Pulmonary artery endothelial cell (primary cell): ENCODE measurements at places on chromosomes 6 and 20. TPM values are rescaled to one million over a fixed set of nuclear protein-coding genes. Genes with fewer than 3 reads are reported as not detected.

Gene FAM50B
- 8.7 and 18.9 TPM in 2 replicates for total RNA-seq

Gene SS18L1
- total RNA-seq: 9.7 and 14.2 TPM in 2 replicates

Gene AIF1
- total RNA-seq: not detected in 2 replicates

Gene KCNQ5
- total RNA-seq: 0.21 TPM in 1 of 2 replicates, not detected in the other

Gene EPB41L1
- 10.7 and 11.9 TPM in 2 replicates for total RNA-seq
